ENCODE measurements at places on chromosomes 4 and X.

DNA sequence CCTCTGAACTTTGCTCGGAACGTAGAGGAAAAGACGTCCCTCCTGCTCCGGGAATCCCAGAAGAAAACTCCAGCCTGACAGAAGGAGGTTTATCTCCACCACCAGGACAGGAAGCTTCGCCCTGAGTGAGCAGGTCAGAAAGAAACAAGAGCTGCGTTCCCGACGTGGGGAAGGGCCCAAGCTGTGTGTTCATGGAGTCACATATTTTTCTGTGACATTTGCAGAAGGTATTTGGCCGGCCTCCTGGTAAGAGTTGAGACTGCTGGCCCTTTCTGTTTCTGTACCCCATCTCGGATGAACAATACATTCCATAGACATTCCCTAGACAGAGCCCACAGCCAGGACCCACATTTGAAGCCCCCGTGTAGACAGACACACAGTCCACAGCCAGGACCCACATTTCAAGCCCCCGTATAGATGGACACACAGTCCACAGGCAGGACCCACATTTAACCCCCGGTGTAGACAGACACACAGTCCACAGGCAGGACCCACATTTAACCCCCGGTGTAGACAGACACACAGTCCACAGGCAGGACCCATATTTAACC is 230.8 kb downstream of the SHOX start:
- DNase-seq = no peak

GRCh38 chr4:95255396-95256107 is 293.2 kb downstream of the UNC5C start:
- no peak for DNase-seq

- no peak for DNase-seq
Observed at GRCh38 chr4:163540448-163540847, 46.0 kb downstream of the TMA16 start.

DNA sequence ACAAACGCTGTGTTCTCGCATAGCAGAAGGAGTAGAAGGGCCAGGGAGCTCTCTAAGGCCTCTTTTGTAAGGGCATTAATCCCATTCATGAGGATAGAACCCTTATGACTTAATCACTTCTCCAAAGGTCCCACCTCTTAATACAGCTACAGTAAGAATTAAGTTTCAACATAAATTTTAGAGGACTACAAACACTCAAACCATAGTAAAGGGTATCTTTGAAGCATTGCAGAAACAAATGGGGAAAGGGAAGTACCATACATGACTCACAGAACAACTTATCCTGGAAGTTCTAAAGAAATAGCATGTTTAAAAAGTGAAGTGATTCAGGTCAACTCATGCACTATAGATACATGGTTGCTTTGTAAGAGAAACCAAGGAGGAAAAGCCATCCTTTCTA is 680.8 kb downstream of the RPA4 start:
- DNase-seq = no peak

GRCh38 chrX:13614154-13614553 is 38.8 kb upstream of the TCEANC start:
- no peak for DNase-seq

GRCh38 chrX:153565996-153566580 is 32.9 kb downstream of the CCNQ start:
- no peak for DNase-seq

DNA sequence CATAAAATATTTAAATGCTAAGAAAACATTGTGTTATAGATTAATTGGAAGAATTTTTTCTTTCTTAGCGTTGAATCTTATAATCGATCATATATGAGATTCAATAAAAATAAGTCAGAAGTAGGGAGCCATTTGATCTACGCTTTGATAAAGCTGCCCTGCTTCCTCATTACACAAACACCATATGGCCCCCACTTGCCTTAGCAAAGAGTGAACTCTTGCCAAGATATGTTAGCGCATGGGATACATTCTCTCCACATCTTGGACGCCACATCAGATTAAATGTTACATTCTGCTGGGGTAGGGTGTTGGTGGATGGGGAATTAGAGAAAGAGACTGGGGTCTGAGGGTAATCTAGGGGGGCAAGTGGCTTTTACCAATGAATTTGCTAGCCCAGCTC is 207.7 kb upstream of the MID1 start:
- DNase-seq = no peak

GRCh38 chr4:143514169-143514495 is 630 bp downstream of the SMARCA5 start:
- no peak for DNase-seq

DNA sequence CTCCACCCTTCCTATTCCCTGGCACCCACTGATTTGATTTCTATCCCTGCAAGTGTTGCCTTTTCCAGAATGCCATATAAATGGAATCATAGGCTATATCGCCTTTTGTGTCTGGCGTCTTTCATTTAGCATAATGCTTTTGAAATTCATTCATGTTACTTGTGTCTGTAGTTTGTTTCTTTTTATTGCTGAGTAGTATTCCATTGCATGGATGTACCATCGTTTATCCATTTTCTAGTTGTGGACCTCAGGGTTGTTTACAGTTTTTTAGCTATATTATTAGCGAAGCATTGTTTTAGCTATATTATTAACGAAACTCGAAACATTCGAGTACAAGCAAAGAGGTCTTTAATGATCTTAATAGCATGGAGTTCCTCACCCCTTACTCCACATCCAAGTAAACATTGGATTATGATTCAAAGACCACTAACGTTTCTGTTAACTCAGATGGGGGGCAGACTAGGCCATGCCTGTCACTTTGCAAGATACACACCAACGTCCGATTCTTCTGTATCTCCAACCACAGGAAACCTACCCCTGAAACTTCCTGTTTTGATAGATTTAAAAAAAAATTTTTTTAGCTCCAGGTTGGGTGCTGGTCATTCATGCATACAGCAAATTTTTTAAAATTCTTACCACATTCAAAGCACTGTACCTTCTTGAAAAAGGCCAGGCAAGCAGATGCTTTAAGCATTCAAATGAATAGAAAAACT is 1.1 kb downstream of the DCK start:
- DNase-seq = peak; percentile 40

GRCh38 chr4:85555206-85555605 is 80.3 kb downstream of the ARHGAP24 start:
- DNase-seq = no peak

GRCh38 chr4:139761461-139761860 is 95.8 kb downstream of the MGST2 start:
- DNase-seq = no peak

Measured in CD4-positive, alpha-beta T cell treated with Interleukin-4 for 4 hours (primary cell).